ENCODE measurements at places on chromosomes 12 and 14.

DNA sequence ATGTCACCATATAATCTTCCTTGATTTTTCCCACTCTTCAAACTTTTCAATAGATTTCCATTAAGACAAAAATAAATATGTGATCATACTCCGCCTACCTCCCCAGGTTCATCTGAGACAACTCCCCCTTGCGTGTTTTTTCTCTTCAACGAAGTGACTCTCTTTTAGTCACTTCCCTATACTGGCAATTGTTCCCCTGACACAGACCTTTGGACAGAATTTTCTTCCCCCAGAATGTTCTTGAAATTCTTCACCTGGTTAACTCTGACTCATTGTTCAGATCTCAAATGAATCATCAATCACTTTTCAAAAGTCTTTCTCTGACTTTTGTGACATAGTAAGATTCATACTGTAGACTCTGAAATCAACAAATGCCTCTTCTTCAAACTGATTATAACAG, 727.3 kb upstream of the LMO3 start:
- DNase-seq = no peak

DNA sequence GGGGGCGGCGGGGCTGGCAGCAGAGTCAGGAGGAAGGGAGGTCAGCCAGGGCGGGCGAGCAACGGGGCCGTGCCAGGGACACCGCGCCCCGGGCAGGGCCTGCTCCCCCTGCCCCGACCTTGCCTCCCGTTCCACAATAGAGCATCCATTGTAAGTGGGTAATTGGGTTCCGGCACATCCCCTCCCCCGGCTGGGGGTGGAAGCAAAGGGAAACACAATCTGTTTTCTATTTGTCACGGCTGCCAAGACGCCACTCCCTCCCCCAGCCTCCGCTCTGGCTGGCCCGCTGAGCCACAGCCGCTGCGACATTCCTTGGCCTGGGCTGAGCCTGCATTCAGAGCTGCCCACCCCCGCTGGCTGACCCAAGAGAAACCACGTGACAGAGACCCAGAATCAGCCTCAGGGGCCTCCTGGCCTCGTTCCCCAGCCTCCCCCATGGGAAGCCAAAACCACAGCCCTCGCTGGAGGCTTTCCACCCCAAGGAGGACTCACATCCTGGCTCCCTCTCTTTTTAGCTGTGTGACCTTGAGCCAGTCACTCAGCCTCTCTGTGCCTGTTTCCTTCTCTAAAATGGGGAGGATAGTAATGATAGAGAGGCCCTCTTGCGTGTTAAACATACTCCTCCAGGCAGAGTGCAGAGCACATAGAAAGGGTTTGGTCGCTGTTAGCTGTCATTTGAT, 117.6 kb downstream of the SCARB1 start:
- DNase-seq = peak; percentile 96

- DNase-seq = no peak
These were observed 86.1 kb upstream of the DYNC1H1 start for GRCh38 chr14:101878211-101878821.

- DNase-seq = no peak
These were observed 97.3 kb downstream of the TRHDE start for GRCh38 chr12:72369423-72369959.

DNA sequence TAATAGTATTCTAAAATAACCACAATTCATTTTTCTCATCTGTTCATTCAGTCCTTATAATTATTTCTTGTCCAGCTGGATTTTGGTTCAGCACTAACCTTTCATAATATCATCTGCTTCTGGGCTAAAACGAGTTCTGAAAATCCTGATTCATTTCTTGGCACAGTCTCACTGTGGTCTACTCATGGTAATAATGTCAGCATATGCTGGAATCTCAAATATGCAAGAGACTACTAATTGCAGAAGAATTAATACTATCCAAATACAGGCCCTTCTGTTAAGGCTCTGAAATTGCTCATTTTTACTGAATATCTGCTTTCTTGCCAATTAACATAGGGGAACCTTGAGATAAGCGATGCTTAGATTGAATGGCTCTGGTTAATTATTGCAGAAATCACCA, 597.1 kb downstream of the RPL10L start:
- peak; percentile 94 for DNase-seq

- peak; percentile 48 for DNase-seq
These were observed 63.0 kb downstream of the NCOR2 start for GRCh38 chr12:124504273-124505000.

- DNase-seq = peak; percentile 100
These were observed 21.0 kb upstream of the SNX6 start for GRCh38 chr14:34650786-34651584.

DNA sequence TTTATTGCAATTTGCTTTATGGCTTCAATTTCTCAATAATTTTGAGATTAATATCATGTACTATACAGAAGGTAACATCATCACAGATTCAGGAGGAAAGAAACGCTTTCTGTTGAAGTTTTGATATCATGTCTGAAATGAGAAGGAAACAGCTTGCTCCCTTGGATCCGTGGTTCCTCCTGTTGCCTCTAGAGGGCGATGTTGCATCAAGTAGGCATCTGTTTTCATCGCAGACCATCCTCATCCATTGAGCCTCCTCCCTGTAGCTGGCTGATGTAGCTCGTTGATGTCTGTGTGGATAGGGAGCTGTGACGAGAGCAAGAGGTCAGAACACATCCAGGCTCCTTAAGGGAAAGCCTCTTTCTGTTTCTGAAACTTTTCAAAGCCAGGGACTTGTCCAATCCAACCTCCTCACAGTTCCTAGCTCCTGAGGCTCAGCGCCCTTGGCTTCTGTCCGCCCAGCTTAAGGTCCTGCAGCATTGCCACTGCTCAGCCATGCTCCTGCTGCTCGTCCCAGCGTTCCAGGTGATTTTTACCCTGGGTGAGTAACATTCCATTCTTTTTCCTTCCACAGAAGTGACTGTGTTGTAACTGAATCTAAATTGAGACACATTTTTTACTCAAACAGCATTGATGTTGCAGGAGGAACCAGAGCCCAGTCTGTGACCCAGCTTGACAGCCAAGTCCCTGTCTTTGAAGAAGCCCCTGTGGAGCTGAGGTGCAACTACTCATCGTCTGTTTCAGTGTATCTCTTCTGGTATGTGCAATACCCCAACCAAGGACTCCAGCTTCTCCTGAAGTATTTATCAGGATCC, 304.8 kb upstream of the OR4E1 start:
- DNase-seq = peak; percentile 1

DNA sequence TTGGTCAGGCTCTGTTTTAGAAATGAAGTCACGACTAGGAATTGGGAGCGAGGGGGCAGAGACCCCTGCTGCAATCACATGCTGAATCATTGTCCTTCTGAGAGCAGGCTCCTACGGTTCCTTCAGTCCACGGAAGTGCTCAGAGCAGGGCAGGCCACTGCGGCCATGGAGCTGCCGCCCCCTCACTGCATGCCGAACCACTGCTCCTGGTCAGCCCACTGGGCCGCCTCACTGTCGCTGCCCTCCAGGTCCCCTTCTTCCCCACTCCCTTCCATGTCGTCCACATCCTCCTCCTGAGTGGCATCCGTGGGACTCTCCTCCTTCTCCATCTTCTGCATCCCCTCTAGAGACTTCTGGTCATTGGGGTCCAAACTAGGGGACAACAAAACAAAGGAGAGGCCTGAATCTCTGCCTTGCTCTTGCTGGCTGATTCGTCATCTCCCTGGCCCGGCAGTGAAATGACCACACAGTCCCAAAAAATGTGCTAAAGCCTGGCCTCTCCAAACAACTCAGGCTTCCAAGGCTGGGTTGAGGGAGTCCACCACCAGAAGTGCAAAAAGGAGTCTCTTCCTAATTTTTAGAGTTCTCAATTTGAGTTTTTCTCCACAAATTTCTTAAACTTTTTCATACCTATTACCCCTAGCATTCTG, 29.4 kb downstream of the ANAPC7 start:
- no peak for DNase-seq

DNA sequence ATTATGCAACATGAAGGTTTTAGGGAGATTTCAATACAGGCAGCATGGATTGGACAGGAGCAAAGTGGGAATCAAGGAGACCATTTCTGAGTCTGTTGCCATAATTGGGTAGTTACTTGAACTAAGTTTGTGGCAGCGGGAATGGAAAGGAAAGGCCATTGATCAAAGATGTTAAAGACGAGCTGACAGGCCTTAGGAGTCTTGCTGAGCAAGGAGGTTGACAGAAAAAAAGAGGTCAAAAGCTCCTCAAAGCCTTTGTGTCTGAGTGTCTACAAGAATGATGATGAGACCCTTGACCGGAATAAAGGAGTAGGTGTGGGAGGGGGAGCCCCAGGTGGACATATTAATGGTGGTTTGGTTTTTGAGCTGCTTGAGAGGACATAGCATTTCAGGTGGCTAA, 9.4 kb downstream of the PLEKHA5 start:
- DNase-seq = no peak
